ENCODE measurements at places on chromosomes 5 and 9. TPM values are rescaled to one million over a fixed set of nuclear protein-coding genes. Genes with fewer than 3 reads are reported as not detected.

EGFLAM gene
- total RNA-seq = 0.84 TPM

UNC5A gene
- 0.07 TPM for total RNA-seq

GPR150 gene
- total RNA-seq = 0.49 TPM

ELOVL7 gene
- 15.9 TPM for total RNA-seq

PCDHGA6 gene
- 1.9 TPM for total RNA-seq

GZMA gene
- total RNA-seq = 9.0 TPM

EIF4E1B gene
- not detected for total RNA-seq

AQP7 gene
- 25.2 TPM for total RNA-seq

- DNase-seq = peak; percentile 79
Observed at GRCh38 chr9:132878695-132879456, at the start of gene SPACA9. TSS of gene SPACA9 (plus strand) at chr9:132878898. CDS start at chr9:132883948, 5,050 bp downstream.

GRCh38 chr5:181222630-181223057 lies 437 bp upstream of the TRIM41 start:
- no peak for DNase-seq

DNA sequence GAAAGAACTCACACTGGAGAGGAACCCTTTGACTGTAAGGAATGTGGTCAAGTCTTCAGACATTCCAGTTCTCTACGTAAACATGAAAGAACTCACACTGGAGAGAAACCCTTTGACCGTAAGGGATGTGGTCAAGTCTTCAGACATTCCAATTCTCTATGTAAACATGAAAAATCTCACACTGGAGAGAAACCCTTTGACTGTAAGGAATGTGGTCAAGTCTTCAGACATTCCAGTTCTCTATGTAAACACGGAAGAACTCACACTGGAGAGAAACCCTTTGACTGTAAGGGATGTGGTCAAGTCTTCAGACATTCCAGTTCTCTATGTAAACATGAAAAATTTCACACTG lies 32.6 kb downstream of the MAPK9 start:
- DNase-seq = no peak

DNA sequence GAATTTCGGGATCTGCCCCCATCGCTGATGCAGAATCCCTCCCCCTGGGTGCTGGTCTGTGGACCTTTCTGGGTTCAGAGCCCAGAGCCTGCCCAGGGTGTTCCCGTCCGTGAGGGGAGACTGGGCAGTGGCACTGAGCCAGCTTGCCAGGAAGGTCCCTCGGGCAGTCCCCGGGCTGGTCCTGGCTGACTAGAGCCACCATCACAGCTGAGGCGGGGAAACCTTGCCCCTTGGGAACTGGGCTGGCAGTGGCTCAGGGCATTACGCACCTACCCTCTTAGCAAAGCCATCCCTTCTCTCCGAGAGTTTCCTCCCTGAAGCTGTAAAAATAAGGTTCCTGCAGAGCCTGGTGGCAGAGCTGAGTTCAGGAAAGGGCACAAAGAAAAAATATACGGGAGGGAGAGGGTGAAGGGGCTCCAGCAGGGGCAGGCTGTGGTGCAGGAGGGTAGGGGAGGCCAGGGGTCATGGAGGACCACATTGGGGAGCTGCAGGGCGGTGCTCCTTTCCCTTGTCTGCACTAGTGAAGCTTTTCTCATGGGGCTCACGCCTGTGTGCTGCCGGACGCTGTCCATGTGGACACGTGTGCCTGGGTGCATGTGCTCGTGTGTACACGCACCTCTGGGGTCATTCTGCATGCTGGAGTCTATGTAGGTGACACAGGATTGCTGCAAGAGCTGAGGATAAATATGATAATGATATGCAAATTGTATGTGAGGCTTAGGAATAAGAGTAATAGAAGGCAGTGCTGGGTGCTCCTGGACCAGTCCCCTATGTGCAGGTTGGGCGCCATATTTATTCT lies 118.9 kb downstream of the LHX2 start:
- no peak for DNase-seq

DNA sequence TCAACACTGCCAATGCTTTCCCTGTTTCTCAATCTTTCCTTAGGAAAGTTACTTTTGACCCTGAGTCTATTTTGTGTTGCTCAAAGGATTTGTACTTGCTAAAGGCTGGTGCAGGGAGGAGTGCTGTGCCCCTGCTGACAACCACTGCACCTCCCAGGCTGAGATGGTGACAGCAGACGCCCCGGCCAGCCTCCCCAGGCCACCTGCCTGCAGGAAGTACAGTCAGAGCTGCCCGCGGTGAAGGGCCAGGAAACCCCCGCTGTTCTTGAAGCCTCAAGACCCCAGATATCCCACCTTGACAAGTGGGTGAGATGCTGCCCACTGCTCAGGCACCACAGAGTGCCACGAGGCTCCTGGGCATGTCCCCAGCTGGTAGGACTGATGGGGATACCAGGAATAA lies 44.2 kb upstream of the CKMT2 start:
- no peak for DNase-seq

GRCh38 chr5:52838326-52839015 lies 50.8 kb downstream of the ITGA1 start:
- no peak for DNase-seq

GRCh38 chr5:92775711-92776615 lies 805.1 kb downstream of the NR2F1-AS1 start:
- DNase-seq = no peak

- no peak for DNase-seq
Observed at GRCh38 chr5:81572201-81572600, 178.3 kb upstream of the ACOT12 start.

DNA sequence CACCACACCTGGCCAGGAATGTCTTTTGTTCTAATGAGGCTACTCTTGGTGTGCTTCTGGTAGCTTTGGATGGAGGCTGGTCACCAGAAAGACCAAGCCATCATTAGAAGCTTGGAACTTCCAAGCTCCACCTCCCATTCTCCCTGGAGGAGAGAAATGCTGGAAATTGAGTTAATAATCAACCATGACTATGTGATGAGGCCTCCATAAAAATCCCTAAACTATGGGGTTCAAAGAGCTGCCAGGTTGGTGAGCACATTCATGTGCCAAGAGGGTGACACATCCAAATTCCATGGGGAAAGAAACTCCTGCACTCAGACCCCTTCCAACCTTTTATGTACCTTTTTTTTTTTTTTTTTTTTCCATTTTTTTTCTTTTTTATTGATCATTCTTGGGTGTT lies 105.5 kb upstream of the SPATA31C2 start:
- no peak for DNase-seq

DNA sequence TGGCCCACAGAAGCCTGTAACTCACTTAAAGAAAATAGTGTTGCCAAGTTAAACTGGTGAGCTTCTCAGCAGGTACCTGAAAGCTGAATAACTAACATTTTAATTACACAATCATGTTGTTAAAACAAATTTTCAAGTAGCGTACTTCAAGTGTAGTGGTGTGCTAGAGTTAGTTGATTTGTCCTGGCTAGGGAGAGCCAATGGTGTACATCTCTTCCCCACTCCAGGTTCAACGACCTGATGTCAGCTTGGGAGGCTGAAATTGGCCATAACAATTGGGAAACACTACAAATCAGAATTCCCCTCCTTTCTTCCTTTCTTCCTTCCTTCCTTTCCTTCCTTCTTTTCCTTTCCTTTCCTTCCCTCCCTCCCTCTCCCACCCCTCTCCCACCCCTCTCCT lies 295.3 kb upstream of the SLC24A2 start:
- no peak for DNase-seq

GRCh38 chr5:81265101-81265500 lies 32.0 kb downstream of the CKMT2 start:
- DNase-seq = no peak

DNA sequence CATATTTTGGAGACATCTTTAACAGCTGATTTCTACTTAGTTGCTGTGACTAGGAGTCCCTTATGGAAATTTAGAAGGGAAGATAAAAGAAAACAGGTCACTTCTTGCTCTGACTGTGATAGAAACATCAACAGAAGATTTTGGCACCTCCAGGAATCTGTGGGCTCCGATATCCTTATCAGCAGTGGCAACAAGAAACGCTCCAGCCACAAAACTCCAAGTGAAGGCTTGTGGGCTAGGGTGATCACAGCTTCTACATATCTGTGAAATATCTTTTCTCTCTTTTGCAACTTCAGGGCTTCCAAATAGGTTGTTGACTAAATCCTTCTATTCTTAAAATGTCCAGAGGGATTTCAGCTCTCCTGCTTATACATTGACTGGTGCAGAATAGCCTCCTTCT lies 1625.5 kb upstream of the CDH6 start:
- no peak for DNase-seq

GRCh38 chr9:70488098-70488792 lies 73.8 kb upstream of the KLF9 start:
- no peak for DNase-seq

DNA sequence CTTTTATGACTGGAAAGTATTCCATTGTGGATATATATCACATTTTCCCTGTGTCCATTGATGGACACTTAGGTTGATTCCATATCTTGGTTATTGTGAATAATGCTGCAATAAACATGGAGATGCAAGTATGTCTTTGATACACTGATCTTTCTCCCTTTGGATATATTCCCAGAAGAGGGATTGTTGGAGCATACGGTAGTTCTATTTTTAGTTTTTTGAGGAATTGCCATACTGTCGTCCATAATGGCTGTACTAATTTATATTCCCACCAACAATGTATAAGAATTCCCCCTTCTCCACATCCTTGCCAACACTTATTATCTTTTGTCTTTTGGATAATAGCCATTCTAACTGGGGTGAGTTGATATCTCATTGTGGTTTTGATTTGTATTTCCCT lies 54.9 kb upstream of the PITX1 start:
- DNase-seq = no peak

DNA sequence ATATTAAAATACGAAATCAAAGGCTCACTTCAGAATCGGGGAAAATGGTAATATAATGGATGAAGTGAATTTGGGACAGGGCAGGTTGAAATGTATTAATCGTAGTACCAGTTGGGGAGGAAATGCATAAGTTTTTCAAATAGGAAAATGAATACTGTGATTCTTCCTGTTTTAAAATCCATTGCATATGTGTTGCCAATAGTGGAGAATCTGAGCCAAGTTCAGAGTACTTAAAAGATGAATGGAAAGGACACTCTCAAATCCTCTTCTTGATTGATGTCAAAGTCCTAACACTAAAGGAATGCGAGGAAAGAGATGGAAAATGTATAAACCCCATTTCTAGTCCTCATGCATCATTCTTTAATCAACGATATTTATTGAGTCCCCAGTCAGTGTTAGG lies 160.9 kb upstream of the CCNG1 start:
- no peak for DNase-seq

DNA sequence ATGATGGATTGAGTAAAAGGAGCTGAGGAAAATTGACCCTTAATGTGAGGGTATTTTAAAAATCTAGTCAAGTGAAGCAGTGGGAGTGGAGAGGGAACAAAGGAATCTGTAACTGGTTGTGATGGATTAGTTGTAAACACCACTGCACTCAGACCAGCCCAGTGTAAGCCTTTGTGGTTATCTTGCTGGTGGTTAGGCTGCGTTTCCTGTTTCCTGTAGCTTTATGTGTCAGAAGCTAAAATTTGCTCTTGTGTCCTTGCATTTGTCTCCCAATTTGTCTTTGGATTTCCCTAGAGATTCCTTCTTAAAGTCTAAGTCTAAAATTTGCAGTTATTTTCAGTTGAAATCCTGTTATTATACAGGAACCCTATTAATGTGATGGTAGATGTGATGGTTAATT lies 6.3 kb downstream of the IFNA21 start:
- no peak for DNase-seq

- no peak for DNase-seq
Observed at GRCh38 chr9:5643005-5643624, 14.2 kb downstream of the RIC1 start.

GRCh38 chr5:125014202-125014601 lies 267.8 kb upstream of the ZNF608 start:
- no peak for DNase-seq

- DNase-seq = no peak
Observed at GRCh38 chr5:132392978-132393825, 23.7 kb downstream of the SLC22A5 start.

- DNase-seq = peak; percentile 75
Observed at GRCh38 chr5:71757590-71758543, 38.8 kb downstream of the CARTPT start.

DNA sequence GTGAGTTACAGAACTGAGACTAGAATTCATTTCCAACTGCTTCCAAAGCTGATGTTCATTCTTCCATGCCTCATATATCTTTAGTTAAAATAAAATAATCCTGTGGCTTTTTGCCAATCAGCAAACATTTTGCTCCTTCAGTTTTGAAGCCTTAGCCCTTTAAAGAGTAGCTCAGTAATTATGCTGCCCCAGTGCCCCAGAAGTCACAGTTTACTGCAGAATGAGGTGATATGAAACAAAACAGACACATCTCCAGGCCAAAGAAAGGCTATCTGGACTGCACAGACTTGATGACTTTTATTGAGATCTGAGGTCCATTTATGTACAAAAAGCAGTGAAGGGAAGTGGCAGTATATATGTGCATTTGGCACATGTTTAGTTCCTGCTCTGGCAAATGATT lies 285.8 kb upstream of the ZNF462 start:
- DNase-seq = no peak

GRCh38 chr5:7960142-7960541 lies 91.2 kb downstream of the MTRR start:
- DNase-seq = no peak

GRCh38 chr5:36374266-36374862 lies 72.7 kb upstream of the RANBP3L start:
- no peak for DNase-seq

DNA sequence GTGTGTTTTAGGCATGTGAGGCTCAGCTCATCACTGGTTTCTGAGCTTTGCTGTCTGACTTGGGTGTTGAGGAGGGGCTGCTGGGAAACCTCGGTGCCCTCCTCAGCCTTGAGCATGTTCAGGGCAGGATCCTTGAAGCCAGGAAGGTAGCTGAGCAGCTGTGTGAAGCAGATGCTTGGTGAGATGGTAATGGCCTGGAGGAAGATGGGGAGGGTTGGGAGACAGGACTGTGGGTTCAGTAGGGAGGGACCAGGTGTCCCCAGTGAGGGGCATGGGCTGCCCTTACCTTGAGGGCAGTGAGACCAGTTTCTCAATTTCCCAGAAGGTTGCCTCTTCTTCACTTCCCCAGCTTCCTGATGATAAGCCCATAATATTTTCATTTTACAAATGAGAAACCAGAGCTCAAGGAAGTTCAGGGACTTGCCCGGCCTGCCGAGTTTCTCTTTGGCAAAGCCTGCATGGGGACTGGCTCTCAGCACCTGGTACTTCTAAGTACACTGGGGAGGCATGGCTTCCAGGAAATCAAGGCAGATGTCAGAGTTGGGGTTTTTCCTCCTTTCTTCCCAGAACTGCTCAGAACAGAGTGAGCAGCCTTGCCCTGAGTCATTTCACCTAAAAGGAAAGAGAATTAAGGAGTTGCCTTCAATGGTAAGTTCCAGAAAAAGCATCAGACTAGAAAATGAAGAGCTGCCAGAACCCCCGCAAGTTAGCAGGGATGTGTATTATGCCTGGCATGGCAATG lies 225.7 kb downstream of the MAST4 start:
- DNase-seq = no peak

DNA sequence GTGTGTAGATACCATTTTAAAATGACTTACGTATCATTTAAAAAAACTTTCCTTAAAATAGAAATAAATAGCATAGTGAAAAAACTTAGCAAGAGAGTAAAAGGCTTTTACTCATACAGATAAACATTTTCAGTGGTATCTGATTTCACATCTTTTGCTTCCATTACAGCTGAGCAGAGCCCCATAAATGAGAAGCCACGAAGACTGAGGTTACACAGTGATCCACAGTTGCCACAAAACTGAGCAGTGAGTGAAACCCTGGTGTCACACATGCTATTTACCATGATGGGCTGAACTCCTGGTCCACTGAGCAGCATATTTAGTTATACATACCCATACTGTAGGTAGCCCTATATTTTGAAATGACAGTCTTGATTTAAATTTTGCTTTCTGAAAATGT lies 401.2 kb downstream of the KIAA0825 start:
- DNase-seq = no peak

All from mucosa of descending colon (tissue), 3 donors.